Cardiac muscle cell (in vitro differentiated cells and primary cell): ENCODE measurements at places on chromosomes 11 and 22. TPM values are rescaled to one million over a fixed set of nuclear protein-coding genes. Genes with fewer than 3 reads are reported as not detected.

The RCN1 gene
- total RNA-seq, result 62.5 and 64.5 TPM in 2 replicates

- DNase-seq, result no peak
Observed at GRCh38 chr11:88363648-88364065, 26.1 kb upstream of the CTSC start.

DNA sequence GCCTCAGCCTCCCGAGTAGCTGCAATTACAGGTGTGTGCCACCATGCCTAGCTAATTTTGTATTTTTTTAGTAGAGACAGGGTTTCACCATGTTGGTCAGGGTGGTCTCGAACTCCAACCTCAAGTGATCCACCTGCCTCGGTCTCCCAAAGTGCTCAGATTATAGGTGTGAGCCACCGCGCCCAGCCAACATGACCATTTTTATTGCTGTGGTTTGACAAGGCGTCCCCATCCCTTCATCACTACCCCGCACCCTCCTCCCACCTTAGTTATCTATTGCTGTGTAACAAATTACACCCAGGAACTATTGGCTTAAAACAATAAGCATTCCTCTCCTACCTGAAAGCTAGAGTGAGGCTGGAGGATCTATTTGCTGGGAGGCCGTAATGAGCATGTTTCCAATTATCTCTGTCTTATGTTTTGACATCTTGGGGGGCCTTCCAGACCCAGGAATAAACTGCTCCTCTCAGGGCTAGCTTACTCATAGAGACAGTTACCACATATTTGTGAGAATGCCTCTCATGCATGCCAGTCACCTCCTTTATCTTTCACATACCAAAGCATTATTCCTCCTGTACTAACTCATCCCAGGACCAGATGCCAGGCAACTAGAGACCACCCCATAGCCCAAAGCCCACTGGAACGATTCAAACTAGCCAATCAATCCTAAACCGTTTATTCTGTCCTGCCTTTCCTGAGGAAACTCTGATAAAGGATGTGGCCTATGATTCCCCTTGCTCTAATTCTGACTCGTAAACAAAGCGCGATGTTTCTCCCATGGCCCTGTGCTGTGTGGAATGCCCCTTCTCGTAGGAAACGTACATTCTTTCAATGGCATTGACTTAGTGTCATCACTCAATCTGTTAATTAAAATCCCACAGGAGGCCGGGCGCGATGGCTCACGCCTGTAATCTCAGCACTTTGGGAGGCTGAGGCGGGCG is 19.4 kb downstream of the SNU13 start:
- DNase-seq, result peak; percentile 65

- DNase-seq, result peak; percentile 93
Observed at GRCh38 chr22:42769574-42770447, 49.1 kb upstream of the A4GALT start.

DNA sequence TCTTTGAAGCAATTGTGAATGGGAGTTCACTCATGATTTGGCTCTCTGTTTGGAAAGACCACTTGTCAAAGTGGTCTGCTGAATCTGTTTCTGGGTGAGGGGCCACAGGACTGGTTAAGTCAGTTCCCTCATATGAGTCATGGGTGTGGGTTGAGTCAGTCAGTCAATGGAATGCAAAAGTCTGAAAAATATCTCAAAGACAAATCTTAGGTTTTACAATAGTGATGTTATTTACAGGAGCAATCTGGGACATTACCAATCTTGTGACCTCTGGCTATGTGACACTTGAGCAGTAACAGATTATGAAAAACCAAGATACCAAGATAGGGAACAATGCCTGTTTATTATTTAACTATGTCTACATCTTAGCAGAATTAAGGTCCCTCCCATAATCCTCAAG is 311.6 kb downstream of the AASDHPPT start:
- DNase-seq, result no peak

- no peak for DNase-seq
Observed at GRCh38 chr11:115636753-115637527, 132.7 kb upstream of the CADM1 start.

GRCh38 chr22:21916309-21916918 is 36.2 kb downstream of the PPM1F start:
- no peak for DNase-seq

DNA sequence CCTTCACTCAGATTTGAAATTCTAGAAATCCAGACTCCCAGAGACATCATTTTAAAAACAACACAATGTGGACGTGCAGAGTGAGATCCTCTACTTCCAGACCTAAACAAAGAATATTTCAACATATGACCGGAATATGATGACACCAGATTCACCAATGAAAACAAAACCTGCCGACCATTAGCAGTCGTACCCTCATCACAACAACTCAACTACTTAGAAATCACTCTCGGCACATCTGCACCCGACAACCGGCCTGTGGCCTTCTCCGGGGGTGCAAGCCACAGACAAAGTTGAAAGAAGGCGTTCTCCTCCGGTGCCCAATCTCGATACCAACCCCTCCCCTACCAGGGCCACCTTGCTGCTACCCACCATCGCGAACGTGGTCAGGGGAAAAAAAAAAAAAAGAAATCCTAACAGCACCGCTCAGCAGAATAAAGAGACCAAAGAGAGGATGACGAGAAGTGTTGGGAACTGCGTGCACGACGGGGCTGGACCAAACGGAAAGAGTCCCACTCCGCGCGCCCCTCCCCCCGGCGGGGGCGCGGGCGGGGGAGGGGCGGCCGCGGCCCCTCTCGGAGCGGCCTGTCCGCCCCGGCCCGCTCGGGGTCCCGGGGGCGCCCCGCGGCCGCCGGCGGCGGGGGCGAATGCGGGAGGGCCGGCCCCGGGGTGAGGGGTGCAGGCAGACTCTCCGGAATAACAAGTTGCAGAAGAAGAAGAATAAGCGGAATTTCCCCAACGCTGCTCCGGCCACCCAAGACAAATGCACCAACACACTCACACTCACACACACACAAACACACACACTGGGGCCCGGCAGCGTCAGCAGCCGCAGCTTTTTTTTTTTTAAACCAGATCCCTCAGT is 1.7 kb downstream of the PHF21A start:
- DNase-seq, result peak; percentile 74

DNA sequence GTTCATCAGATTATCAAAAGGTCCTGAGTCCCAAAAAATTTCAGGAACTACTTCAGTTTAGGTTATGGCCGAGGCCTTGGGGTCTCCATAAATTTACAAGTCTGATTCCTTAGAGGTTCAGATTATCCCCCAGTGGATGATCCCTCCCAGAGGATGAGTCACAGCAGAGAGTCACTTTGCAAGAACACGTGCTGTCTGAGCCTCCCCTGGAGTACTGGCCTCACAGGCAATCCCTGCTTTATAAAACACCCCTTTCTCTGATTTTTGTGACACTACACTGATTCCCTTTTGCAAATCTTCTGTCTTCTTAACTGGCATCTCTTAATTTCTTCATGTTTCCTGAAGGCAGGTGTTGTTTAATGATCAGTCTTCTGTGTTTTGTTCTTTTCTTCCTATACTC is 45.3 kb downstream of the CCDC34 start:
- DNase-seq, result no peak

GRCh38 chr22:37843741-37844089 is 419 bp downstream of the ANKRD54 start:
- DNase-seq, result no peak

DNA sequence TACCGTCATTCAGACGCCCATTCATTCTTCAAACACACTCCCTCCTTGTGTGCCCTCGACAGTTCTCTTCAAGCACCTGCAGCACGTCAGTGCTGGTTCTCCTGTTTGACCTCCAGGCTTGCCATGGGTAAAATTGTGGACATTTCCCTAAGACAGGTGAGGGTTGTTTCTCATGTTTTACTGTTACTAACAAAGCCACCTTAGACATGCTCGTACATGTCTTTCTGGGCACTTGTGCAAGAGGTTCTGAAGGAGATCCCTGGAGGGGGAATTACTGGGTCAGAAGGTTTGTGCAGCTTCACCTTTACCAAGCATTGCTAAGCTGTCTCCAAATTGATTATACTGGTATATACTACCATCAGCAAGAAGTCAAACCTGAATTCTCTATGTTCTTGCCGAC is 189.7 kb upstream of the TMEM45B start:
- no peak for DNase-seq

The INS gene
- total RNA-seq, result not detected in 2 replicates

- DNase-seq, result no peak
Observed at GRCh38 chr11:68827733-68828132, 14.0 kb downstream of the CPT1A start.

GRCh38 chr22:41512421-41513194 is 31.7 kb downstream of the POLR3H start:
- peak; percentile 75 for DNase-seq

DNA sequence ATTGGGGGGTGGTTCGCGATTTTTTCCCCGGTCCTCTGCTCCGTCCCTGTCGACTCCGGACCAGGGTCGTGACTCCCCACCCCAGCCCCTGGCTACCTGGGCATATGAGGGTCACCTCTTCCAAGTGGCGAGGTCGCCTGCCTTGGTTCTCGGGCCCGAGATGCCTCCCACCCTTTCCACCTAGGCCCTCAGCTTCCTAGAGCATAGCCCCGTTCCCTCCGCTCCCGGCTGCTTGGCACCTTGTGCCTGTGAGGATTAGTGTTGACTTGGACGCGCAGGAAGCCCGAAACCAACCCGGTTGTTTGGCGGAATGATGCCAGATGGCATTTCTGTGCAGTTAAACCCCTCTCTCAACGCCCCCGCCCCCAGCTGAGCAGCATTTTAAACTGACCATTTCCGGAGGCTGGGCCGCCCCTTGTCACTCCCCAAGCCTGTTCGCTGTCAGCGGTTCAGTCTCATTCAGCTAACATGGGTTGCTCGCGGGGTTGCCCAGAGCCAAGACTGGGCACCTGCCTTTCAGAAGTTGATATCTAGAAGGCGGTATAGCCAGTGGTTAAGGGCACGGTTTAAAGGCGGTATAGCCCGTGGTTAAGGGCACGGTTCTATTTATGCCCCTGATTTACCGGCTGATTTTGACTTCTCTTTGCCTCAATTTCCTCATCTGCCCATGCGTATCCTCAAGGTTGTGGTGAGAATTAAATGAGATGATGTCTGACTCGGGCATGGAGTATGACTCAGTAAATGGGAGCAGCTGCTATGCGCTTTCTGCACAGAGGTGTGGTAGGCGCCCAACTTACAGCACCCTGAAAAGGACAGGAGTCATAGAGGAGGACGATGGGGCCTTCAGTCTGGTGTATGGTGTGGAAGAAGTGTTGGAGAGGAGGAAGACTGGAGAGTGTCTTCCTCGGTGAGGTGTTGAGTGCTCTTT is 639 bp downstream of the INCENP start:
- peak; percentile 69 for DNase-seq

GRCh38 chr22:24060375-24060788 is 49.3 kb downstream of the CABIN1 start:
- DNase-seq, result no peak

The PANX3 gene
- not detected in 2 replicates for total RNA-seq

- DNase-seq, result no peak
Observed at GRCh38 chr11:34124885-34125668, 19.6 kb downstream of the NAT10 start.

DNA sequence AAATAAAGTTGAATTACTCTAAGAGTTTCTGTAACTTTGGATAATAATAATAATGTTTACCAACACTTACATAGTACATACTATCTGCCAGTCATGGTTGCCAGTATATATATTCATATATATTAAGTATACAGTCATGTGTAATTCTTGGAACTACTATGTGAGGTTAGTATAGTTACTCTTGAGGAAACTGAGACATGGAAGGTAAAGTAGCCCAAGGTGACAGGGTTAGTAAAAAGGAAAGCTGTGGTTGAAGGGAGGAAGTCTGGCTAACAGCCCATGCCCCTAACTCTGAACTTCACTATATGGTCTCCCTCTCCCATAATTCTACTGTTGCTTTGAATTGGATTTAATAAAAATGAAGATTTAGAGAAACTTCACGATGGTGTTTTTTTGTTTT is 24.9 kb downstream of the FDX1 start:
- DNase-seq, result no peak

The SIK2 gene
- total RNA-seq, result 10.6 and 14.2 TPM in 2 replicates
